ENCODE measurements at places on chromosomes 7 and 10.
A peak's percentile ranks its signal among the peaks of the same experiment; 100 is the strongest.

DNA sequence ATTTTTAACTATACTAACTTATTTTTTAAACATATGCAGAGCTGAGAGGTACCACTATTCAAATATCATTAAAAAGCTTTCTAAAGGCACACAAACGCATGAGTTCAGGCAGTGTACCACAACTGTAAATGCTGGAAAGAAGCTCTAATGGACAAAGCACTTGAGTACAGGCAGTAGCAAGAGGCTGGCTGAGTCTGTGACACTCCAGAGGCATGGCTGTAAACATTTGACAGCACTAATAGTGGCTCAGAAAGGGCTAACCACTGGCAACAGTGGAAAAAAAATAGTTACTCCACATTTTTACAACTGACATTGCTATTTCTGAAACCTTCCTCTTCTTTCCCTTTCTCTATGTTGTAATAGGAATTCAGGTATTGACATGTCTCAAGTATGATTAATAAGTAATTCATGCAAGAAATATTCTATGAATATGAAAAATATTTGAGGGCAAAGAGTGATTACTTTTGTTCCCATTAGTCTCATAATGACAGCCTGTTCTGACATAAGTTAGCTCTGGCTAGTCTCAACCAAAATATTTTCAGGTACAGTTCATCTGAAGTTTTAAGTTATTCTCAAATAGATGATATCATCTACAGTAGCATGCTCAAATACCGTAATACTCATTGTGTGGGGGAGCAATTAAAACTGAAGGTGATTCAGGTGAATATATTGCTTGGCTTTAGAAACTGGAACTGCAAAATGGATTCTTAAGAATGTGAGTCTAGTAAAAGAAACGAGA, 324.0 kb upstream of the POT1 start:
- no peaks in the 10 kb centered on the region for H3K27me3 ChIP-seq
- no peak for DNase-seq
- no peaks in the 10 kb centered on the region for H3K36me3 ChIP-seq
- no peak overlapping the region for H3K4me3 ChIP-seq
- no peaks in the 10 kb centered on the region for H3K4me1 ChIP-seq

GRCh38 chr7:87671-88070, 104.7 kb upstream of the FAM20C start:
- H3K36me3 ChIP-seq: no peaks in the 10 kb centered on the region
- no peaks in the 10 kb centered on the region for H3K27me3 ChIP-seq
- H3K4me3 ChIP-seq: no peak overlapping the region
- no peak overlapping the region for H3K27ac ChIP-seq
- no peak for DNase-seq

- H3K27me3 ChIP-seq: no peaks in the 10 kb centered on the region
- DNase-seq: no peak
- no peak overlapping the region for H3K4me3 ChIP-seq
- no peak overlapping the region for H3K27ac ChIP-seq
Observed at GRCh38 chr10:117928281-117928680, 118.5 kb downstream of the RAB11FIP2 start.

DNA sequence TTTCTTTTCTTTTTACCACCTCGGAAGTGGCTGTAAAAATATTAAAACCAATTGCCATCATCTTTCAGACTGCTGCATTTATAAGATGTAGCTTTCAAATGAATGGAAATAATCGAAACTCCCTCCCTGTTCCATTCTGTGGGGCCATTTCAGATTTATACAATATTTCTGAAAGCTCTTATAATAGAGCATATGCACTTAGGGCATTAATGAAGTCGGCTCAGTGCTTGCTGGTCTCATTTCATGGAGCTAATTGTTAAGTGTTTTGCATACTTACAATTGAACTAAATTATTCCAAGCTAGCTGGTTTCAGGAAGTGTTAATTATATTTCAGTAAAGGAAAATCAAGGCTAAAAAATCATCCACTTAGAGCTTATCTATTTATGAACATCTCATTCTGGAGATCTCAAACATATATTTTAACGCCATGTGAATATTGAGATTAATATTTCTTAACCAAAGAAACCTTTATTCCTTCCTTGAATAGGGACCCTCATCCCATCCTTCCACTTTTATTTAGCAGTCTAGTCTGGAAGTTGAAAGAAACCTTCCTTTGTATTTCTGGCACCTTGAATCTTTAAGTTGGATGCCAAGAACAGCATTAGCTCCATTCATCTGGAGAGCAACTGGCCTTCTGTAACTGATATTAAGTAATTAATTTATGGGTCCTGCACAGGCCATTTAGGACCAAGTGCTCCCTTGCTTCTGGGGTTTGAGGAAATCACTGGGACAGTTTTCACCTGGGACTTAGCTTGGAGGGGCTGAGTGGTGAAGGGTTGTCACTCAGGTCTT, 45.1 kb downstream of the RPS24 start:
- no peak overlapping the region for H3K27ac ChIP-seq
- no peak overlapping the region for H3K4me3 ChIP-seq
- H3K27me3 ChIP-seq: no peaks in the 10 kb centered on the region
- H3K36me3 ChIP-seq: no peaks in the 10 kb centered on the region

DNA sequence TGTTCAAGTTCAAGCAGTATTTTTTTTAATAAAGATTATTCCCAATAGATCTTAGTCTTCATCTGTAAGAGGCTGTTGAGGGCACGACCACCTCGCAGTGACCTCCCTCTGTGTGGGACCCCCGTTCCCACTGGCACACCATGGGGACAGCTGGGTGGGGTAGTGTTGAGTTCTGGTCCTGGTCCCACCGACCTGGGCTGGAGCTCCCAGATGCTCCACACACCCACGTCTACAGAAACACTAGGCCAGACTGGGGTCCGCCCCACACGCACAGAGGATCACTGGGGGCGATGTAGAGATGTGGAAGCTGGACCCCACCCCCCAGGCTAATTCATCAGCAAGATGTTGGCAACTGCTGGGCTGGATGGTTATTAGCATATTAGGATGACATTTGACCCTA, 623.6 kb downstream of the PTPRN2 start:
- no peak overlapping the region for H3K4me3 ChIP-seq
- peaks cover 13% of the 10 kb centered on the region for H3K27me3 ChIP-seq

DNA sequence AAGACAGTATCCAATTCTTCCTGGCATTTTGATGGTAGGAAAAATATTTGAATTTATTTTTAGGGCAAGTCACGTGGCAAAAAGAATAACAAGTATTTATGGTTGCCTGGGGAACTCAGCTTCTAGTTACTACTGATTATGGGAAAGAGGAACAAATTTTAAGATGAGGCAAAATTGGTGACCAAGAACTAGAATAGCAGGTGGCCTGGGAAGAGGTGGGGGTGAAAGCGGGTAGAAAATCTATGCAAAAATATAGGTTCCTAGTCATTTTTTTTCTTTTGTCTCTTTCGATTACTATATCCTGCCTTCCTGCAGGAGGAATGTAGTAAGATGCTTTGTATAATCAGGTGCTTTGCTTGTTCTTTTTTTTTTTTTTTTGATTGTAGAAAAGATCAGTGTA, 27.8 kb downstream of the ENTPD1 start:
- no peak overlapping the region for H3K4me3 ChIP-seq
- no peaks in the 10 kb centered on the region for H3K27me3 ChIP-seq
- no peaks in the 10 kb centered on the region for H3K4me1 ChIP-seq
- H3K27ac ChIP-seq: no peak overlapping the region
- no peaks in the 10 kb centered on the region for H3K36me3 ChIP-seq

- H3K4me1 ChIP-seq: peaks cover 9% of the 10 kb centered on the region
- DNase-seq: no peak
- no peak overlapping the region for H3K4me3 ChIP-seq
- no peaks in the 10 kb centered on the region for H3K36me3 ChIP-seq
Observed at GRCh38 chr7:38163671-38164070, 14.4 kb upstream of the STARD3NL start.

DNA sequence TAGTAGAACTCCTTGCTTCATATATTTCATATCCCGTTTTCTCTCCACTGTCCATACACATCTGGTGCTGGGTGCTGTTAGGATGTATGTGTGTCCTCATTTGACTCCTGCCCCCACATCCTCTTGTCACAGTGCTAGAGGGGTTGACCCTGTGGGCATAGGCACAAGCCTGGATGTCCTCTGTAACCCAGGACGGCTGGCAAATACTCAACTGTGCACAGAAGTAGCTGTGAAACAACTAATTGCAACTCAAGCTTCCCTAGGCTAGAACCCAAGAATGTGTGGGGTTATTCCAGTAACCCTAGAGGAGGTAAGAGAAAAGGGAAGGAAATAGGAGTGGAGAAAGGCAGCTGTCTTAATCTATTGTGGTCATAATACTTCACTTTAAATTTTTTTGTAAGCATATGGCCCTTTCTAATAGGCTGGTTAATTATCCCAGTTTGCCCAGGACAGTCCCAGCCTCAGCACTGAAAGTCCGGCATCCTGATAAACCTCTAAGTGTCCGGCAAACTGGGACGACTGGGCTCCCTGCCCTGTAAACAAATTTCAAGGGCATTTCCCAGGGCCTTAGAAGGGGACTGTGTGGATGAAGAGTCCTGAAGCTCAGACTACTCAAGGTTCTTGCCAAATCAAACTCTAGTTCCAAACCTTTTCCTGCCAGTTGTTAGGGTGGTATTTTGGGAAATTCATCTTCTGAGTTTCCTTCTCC, 283.2 kb upstream of the CELF2 start:
- H3K4me1 ChIP-seq: peaks cover 2% of the 10 kb centered on the region
- DNase-seq: no peak
- no peak overlapping the region for H3K4me3 ChIP-seq
- no peaks in the 10 kb centered on the region for H3K27me3 ChIP-seq

GRCh38 chr10:86357041-86357440, 9.6 kb downstream of the GRID1 start:
- peaks cover 24% of the 10 kb centered on the region for H3K27me3 ChIP-seq
- no peak overlapping the region for H3K27ac ChIP-seq
- no peaks in the 10 kb centered on the region for H3K36me3 ChIP-seq
- peak; percentile 44 for DNase-seq
- H3K4me1 ChIP-seq: no peaks in the 10 kb centered on the region

DNA sequence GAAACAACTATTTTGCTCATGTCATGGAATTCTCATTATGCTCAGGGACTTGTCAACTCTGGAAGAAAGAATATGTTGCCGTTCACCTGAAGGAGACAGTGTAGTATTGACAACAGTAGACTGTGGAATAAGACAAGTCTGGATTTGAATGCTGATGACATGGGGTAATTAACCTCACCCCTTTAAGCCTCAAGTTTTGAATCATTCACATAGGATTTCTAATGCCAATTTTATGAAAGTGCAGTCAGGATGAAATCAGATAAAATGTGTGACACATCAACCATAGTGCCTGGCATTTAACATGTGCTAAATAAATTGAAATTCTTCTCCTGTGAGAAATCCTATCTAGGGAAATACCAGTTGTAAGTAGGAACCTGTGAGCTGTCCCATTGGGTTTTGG, 305.8 kb downstream of the KIF20B start:
- DNase-seq: no peak
- no peak overlapping the region for H3K4me3 ChIP-seq
- no peaks in the 10 kb centered on the region for H3K4me1 ChIP-seq
- H3K36me3 ChIP-seq: no peaks in the 10 kb centered on the region
- no peak overlapping the region for H3K27ac ChIP-seq

DNA sequence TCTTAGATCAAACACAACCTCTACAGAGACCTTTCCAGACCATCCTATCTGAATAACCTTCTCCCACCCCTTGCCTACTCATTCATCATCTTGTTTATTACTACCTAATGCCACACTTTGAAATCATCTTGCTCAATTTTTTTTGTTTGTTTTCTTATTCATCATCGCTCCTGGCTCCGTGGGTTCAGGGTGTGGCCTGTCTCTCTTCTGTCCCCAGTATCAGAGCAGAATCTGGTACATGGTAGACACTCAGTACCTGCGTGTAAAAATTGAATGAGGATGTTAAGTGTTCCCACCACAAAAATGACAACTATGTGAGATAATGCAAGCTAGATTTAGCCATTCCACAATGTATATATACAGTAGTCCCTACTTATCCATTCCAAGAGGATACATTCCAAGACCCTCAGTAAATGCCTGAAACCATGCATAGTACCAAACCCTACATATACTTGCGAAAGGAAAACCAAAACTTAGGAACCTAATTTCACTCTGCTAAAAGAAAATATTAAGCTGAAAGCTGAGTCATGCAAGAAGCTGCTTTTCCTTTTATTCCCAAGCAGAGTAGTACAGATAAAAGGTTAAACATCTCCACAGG, 72.1 kb upstream of the SEC61G start:
- DNase-seq: no peak
- H3K27ac ChIP-seq: no peak overlapping the region

- H3K4me1 ChIP-seq: peaks cover 10% of the 10 kb centered on the region
- H3K27me3 ChIP-seq: no peaks in the 10 kb centered on the region
- H3K4me3 ChIP-seq: no peak overlapping the region
- DNase-seq: no peak
Observed at GRCh38 chr7:141588912-141589311, 37.7 kb downstream of the AGK start.

- no peaks in the 10 kb centered on the region for H3K27me3 ChIP-seq
- H3K27ac ChIP-seq: no peak overlapping the region
- H3K36me3 ChIP-seq: no peaks in the 10 kb centered on the region
- DNase-seq: no peak
- H3K4me1 ChIP-seq: no peaks in the 10 kb centered on the region
Observed at GRCh38 chr7:94030634-94031033, 26.5 kb upstream of the BET1 start.

DNA sequence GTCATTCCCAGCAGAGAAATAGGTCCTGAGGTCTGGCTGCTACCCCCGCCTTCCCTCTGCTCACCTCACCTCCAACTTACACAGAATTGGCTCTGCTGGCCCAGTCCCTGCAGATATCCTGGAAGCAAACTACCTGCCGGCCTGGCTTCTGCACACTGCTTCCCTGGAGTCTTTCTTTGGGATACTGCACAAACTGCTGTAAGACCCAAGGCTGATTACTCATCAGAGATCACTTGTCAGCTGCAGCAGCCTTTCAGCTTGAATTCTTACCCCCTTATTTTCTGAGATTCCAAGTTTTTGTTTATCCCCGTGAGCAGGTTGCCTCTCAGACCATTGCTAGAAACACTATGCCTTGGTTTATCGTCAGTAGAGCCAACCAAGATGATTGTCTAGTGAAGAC, 426.4 kb downstream of the PHTF2 start:
- H3K4me3 ChIP-seq: no peak overlapping the region
- peaks cover 16% of the 10 kb centered on the region for H3K4me1 ChIP-seq
- peak overlapping the region; percentile 27 for H3K27ac ChIP-seq
- no peaks in the 10 kb centered on the region for H3K27me3 ChIP-seq
- no peak for DNase-seq
- no peaks in the 10 kb centered on the region for H3K36me3 ChIP-seq

GRCh38 chr7:27194686-27195379, 5.1 kb downstream of the HOXA13 start:
- peaks cover 25% of the 10 kb centered on the region for H3K4me1 ChIP-seq
- peaks cover 91% of the 10 kb centered on the region for H3K27me3 ChIP-seq
- H3K27ac ChIP-seq: no peak overlapping the region
- no peak for DNase-seq

DNA sequence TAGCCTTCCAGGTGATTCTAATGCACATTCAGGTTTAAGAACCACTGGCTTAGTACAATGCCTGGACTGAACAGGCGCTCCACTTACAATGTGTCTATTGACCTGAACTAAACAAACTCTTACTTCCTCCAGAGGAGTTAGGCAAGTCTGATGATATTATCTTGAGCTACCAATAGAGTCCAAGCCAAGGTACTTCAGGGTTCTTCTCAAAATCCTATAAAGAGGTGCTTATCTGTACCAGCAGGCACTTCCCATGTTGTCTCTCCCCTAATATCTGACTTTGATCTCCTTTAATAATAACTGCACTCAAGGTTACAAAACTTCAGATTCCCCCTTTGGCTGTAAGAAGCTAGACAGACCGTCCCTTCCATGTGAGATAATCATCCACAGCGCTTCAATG, 157.0 kb upstream of the SVIL start:
- H3K4me1 ChIP-seq: peaks cover 10% of the 10 kb centered on the region
- no peak for DNase-seq

Measured in lung (tissue), 17 donors.